ENCODE measurements at places on chromosomes 6 and 20. TPM values are rescaled to one million over a fixed set of nuclear protein-coding genes. Genes with fewer than 3 reads are reported as not detected.

DNA sequence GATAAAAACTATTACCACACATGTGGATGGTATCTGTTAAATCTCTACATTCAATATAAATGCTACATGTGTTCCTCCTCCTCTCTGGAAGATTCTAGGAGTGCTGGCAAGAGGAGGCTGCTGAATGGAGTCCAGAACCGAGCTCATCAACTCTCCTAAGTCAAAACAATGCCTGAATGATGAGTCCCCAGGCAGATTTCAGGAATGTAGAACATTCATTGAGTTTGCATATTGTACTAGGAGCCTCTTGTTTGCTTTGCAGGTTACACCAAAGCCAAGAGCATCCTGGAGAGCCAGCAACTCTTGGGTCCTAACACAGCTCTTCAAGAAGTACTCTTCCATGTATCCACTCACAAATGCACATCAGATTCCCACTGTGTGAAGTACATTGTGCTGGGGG, 117.6 kb upstream of the UST start:
- H3K27ac ChIP-seq, result no peak overlapping the region
- H3K4me1 ChIP-seq, result no peaks in the 10 kb centered on the region
- H3K36me3 ChIP-seq, result no peaks in the 10 kb centered on the region

GRCh38 chr20:56160956-56161355, 87.6 kb upstream of the MC3R start:
- no peaks in the 10 kb centered on the region for H3K27me3 ChIP-seq
- no peak overlapping the region for H3K4me3 ChIP-seq
- DNase-seq, result no peak
- no peaks in the 10 kb centered on the region for H3K36me3 ChIP-seq

GRCh38 chr20:54995011-54995410, 519.6 kb downstream of the DOK5 start:
- no peaks in the 10 kb centered on the region for H3K27me3 ChIP-seq
- no peak overlapping the region for H3K4me3 ChIP-seq

- H3K27ac ChIP-seq, result no peak overlapping the region
- H3K4me3 ChIP-seq, result no peak overlapping the region
These were observed 11.6 kb downstream of the PLN start for GRCh38 chr6:118559659-118560058.

DNA sequence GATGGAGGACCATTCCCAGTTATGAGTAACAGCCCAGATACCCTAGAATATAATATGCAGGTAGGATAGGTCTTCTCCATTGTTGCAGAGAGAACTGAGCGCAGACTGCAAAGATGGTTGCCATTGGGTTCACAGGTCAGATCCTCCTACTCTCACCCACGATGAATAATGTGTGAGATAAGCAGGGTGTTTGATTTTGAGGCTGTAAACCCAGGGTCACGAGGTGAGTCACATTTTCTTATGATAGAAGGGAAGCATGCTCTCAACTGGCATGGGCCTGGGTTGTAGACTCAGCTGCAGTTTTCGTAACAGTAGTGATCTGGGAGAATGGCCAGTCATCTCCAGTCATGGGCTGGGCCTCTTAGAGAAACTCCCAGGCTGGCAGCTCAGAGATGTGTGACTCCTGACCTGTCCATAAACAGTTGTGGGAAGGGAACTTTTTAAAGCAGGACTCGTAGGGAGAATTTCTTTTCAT, 74.2 kb downstream of the CD164 start:
- peaks cover 4% of the 10 kb centered on the region for H3K4me1 ChIP-seq
- H3K27me3 ChIP-seq, result no peaks in the 10 kb centered on the region
- no peaks in the 10 kb centered on the region for H3K36me3 ChIP-seq
- no peak for DNase-seq

- H3K27ac ChIP-seq, result no peak overlapping the region
- H3K4me1 ChIP-seq, result peaks cover 5% of the 10 kb centered on the region
- DNase-seq, result no peak
- H3K27me3 ChIP-seq, result peaks cover 7% of the 10 kb centered on the region
These were observed 43.5 kb downstream of the FAM184A start for GRCh38 chr6:119034827-119035458.

DNA sequence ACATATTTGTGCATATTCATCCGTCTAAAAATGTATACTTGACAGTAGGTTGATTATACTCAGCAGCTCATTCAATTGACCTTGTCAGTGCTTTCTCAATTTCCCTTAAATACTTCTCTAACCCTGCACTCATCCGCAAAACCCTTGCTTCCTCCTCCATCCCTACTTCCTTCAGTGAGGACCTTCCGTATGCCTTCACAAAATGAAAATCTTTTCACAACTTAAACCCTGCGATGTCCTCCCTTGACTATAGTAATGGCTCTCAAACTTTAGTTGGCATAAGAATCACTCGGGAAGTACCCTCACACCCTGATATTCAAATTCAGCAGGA, 5.2 kb downstream of the MBOAT1 start:
- no peak overlapping the region for H3K4me3 ChIP-seq
- H3K27ac ChIP-seq, result no peak overlapping the region
- peaks cover 30% of the 10 kb centered on the region for H3K4me1 ChIP-seq
- no peaks in the 10 kb centered on the region for H3K36me3 ChIP-seq
- no peaks in the 10 kb centered on the region for H3K27me3 ChIP-seq

GRCh38 chr6:167720456-167721285, 106.0 kb upstream of the AFDN start:
- H3K4me3 ChIP-seq, result no peak overlapping the region
- no peaks in the 10 kb centered on the region for H3K36me3 ChIP-seq
- DNase-seq, result peak; percentile 82
- peaks cover 28% of the 10 kb centered on the region for H3K27me3 ChIP-seq
- peaks cover 10% of the 10 kb centered on the region for H3K4me1 ChIP-seq
- H3K27ac ChIP-seq, result no peak overlapping the region

DNA sequence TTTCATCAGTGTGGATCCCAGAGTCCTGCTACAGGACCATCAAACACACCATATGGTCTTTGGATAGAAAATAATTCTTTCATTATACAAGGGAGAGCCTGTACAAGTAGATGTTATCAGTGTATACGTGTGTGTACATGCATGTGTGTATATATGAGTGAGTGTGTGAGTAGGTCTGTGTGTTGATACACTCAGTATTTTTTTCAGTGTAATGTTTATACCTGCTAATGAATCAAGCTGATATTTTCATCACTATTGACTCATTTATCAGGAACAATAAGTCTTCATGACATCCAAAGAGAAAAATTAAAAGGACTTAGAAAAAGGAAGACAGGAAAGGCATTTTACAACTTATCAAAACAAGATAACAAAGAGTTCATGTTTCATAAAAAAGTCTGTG, 66.5 kb downstream of the EPM2A start:
- no peak for DNase-seq
- H3K36me3 ChIP-seq, result peaks cover 4% of the 10 kb centered on the region
- peak overlapping the region; percentile 71 for H3K27ac ChIP-seq
- H3K4me1 ChIP-seq, result peaks cover 18% of the 10 kb centered on the region

GRCh38 chr20:38460040-38460623, 12.5 kb upstream of the RALGAPB start:
- DNase-seq, result no peak
- peaks cover 5% of the 10 kb centered on the region for H3K27me3 ChIP-seq
- H3K4me1 ChIP-seq, result peaks cover 6% of the 10 kb centered on the region

DNA sequence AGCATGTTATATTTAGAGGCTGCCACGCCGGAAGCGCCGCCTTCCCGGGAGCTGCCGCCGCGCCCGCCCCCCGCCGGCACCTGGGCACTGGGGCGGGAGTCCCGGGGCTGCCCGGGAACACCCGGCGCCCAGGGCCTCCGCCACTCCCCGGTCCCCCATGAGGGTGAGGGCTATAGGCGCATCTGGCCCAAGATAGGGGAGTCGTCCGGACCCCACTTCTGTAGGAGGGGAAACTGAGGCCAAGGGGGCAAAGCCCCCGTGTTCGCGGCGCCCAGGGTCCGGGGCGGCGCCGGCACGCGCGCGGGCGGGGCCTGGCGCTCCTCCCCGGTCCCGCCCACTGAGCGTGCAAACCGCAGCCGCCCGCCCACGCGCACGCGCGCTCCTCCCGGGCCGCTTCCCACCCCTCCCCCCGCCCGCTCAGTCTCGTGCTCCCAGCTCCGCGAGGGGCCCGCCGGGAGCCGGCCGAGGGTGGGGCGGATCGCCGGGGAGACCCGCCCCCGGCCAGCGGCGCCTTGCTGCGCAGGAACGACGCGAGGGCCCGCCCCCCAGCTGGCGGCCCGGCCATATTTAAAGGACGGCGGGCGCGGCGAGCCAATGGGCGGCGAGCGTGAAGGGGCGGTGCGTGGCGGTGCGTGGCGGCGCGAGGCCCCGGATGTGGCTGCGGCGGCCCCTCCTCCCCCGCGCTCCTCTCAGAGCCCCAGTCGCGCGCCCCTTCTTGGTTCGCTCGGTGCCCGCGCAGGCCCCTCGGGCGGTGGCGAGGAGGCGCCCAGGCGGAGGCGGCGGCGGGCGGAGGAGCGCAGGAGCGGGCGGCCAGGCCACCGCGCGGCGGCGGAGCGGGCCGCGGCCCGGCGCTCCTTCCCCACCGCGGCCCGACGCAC, at the start of gene LSM14B:
Gene LSM14B, plus strand, starts transcription at position 700 of the 878 bp plus-strand sequence. CDS start 192 bp downstream, outside the sequence.
- peaks cover 25% of the 10 kb centered on the region for H3K4me1 ChIP-seq
- H3K27me3 ChIP-seq, result peaks cover 20% of the 10 kb centered on the region
- H3K36me3 ChIP-seq, result peaks cover 10% of the 10 kb centered on the region
- peak within 1 kb of the TSS; percentile 84 for H3K4me3 ChIP-seq
- peak within 1 kb of the TSS; percentile 96 for H3K27ac ChIP-seq
- peak; percentile 100 for DNase-seq

- no peaks in the 10 kb centered on the region for H3K27me3 ChIP-seq
- peaks cover 61% of the 10 kb centered on the region for H3K4me1 ChIP-seq
- H3K4me3 ChIP-seq, result no peak overlapping the region
- H3K36me3 ChIP-seq, result peaks cover 28% of the 10 kb centered on the region
These were observed 60.1 kb downstream of the MTHFD1L start for GRCh38 chr6:150925590-150925928.

GRCh38 chr20:62201173-62202082, 18.6 kb downstream of the MTG2 start:
- H3K36me3 ChIP-seq, result peaks cover 24% of the 10 kb centered on the region
- peaks cover 24% of the 10 kb centered on the region for H3K4me1 ChIP-seq
- H3K4me3 ChIP-seq, result no peak overlapping the region
- DNase-seq, result no peak

GRCh38 chr20:46625875-46626373, 25.3 kb downstream of the SLC13A3 start:
- peaks cover 13% of the 10 kb centered on the region for H3K4me1 ChIP-seq
- DNase-seq, result no peak
- no peak overlapping the region for H3K27ac ChIP-seq
- peaks cover 4% of the 10 kb centered on the region for H3K27me3 ChIP-seq
- no peaks in the 10 kb centered on the region for H3K36me3 ChIP-seq

- no peaks in the 10 kb centered on the region for H3K36me3 ChIP-seq
- no peaks in the 10 kb centered on the region for H3K27me3 ChIP-seq
- no peak for DNase-seq
- peak overlapping the region; percentile 62 for H3K4me3 ChIP-seq
- H3K4me1 ChIP-seq, result peaks cover 25% of the 10 kb centered on the region
These were observed 1.0 kb downstream of the GMEB2 start for GRCh38 chr20:63625771-63626423.

GRCh38 chr20:35607003-35607735, 8.5 kb upstream of the SPAG4 start:
- no peak for DNase-seq
- H3K27me3 ChIP-seq, result no peaks in the 10 kb centered on the region
- H3K27ac ChIP-seq, result no peak overlapping the region
- no peaks in the 10 kb centered on the region for H3K4me1 ChIP-seq
- H3K4me3 ChIP-seq, result no peak overlapping the region

DNA sequence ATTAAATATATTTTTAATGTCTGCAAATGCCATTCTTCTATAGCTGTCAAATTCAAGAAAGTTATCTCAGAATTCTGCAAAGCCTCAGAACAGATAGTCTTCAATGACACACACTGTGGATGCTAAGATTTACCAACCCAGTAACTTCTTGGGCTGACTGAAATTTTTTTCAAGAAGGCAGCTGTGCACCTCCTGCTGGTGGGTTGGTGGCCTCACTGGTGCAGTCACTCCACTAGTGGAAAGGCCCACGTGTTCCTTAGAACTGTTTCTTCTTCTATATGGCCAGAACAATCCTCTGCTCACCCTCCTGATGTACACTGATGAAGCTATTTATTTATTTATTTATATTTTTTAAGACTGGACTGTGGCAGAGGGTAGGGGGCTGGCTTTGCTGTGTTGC, 28.1 kb upstream of the MTCL3 start:
- H3K27ac ChIP-seq, result no peak overlapping the region
- peaks cover 19% of the 10 kb centered on the region for H3K27me3 ChIP-seq
- peaks cover 11% of the 10 kb centered on the region for H3K4me1 ChIP-seq
- DNase-seq, result no peak
- H3K36me3 ChIP-seq, result no peaks in the 10 kb centered on the region

GRCh38 chr6:27897580-27898206, 14.5 kb downstream of the OR2B2 start:
- peaks cover 6% of the 10 kb centered on the region for H3K4me1 ChIP-seq
- no peak overlapping the region for H3K4me3 ChIP-seq
- DNase-seq, result no peak
- H3K36me3 ChIP-seq, result no peaks in the 10 kb centered on the region
- H3K27ac ChIP-seq, result no peak overlapping the region
- no peaks in the 10 kb centered on the region for H3K27me3 ChIP-seq

DNA sequence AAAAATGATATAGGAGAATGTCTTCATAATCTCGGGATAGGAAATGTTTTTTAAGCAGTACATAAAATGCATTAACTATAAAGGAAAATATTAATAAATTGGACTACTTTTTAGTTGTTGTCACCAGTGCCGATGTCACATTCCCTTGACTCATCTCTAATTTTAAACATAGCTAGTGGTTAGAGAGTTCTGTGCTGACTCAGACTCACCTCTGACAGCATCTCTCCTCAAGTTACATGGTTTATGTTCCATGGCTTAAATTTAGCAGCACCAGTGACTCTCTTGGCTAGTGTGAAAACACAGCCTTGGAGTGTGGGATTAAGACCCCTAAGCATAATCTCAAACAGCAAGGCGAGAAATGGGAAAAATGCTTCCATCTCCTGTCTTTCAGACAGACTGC, 311.8 kb upstream of the MMS22L start:
- H3K27ac ChIP-seq, result no peak overlapping the region
- peaks cover 7% of the 10 kb centered on the region for H3K27me3 ChIP-seq
- peaks cover 4% of the 10 kb centered on the region for H3K4me1 ChIP-seq
- H3K36me3 ChIP-seq, result no peaks in the 10 kb centered on the region
- no peak overlapping the region for H3K4me3 ChIP-seq

- no peak overlapping the region for H3K4me3 ChIP-seq
- no peak for DNase-seq
- peak overlapping the region; percentile 8 for H3K27ac ChIP-seq
- H3K27me3 ChIP-seq, result peaks cover 8% of the 10 kb centered on the region
- no peaks in the 10 kb centered on the region for H3K36me3 ChIP-seq
These were observed 32.8 kb upstream of the KCNQ5 start for GRCh38 chr6:72589096-72589495.

DNA sequence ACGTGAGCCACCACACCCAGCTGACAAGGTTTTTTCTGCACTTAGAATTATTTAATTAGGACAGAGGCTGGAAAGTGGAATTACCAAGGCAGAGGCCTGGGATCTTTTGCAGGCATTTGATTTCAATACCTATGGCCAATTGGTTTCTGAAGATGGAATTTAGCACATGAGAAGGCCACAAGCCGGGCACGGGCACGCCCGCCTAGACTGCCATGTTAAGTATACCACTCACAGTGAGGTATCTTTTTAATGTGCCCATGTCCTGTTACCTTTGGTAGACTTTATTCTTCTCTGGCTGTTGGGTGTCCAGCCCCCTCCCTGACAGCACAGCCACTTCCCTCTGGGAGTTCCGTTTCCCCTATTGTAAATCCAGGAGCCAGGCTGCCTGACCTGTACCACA, 18.0 kb upstream of the TAF8 start:
- no peaks in the 10 kb centered on the region for H3K27me3 ChIP-seq
- DNase-seq, result no peak

BEND3 gene
- 4.4 TPM for total RNA-seq

SLC13A3 gene
- total RNA-seq, result 2.1 TPM

HLA-DOA gene
- total RNA-seq, result not detected

SIM1 gene
- 2.6 TPM for total RNA-seq

TBP gene
- total RNA-seq, result 16.0 TPM

NCOA5 gene
- total RNA-seq, result 29.8 TPM

CPXM1 gene
- total RNA-seq, result 84.0 TPM

EMILIN3 gene
- 2.1 TPM for total RNA-seq

ZNF133 gene
- 14.0 TPM for total RNA-seq

SLC17A9 gene
- not detected for total RNA-seq
